ENCODE measurements at places on chromosomes 6 and 20. TPM values are rescaled to one million over a fixed set of nuclear protein-coding genes. Genes with fewer than 3 reads are reported as not detected.

The KIAA1755 gene
- total RNA-seq, result 8.1 TPM

The DAAM2 gene
- total RNA-seq, result 15.8 TPM

The NKX2-2 gene
- total RNA-seq, result not detected

The THBS2 gene
- total RNA-seq, result 74.8 TPM

The HUS1B gene
- total RNA-seq, result not detected
